ENCODE measurements at places on chromosomes 4 and X.

GRCh38 chrX:44952329-44953027 lies 79.5 kb downstream of the KDM6A start:
- no peak for DNase-seq

DNA sequence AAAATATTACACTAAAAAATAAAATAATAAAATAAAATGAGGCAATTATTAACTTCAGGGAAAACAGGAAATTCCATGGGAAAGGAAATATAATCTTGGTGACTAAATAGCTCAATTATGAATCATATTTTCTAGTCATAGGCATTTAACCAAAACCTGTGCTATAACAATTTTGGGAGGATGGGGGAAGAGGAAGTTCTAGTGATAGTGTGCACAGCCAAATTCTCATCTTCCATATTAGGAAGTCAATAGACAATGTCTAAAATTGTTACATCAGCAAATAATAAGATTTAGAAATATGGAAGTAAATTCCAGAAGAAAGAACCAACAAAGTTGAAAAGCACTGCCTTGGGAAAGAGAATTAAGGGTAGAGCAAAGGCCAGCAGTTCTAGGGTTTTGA lies 2.8 kb downstream of the AWAT2 start:
- no peak for DNase-seq

- no peak for DNase-seq
Measured at GRCh38 chr4:145554691-145555090, 64.5 kb upstream of the MMAA start.

GRCh38 chr4:152081024-152081423 lies 320.2 kb upstream of the GATB start:
- DNase-seq, result no peak

DNA sequence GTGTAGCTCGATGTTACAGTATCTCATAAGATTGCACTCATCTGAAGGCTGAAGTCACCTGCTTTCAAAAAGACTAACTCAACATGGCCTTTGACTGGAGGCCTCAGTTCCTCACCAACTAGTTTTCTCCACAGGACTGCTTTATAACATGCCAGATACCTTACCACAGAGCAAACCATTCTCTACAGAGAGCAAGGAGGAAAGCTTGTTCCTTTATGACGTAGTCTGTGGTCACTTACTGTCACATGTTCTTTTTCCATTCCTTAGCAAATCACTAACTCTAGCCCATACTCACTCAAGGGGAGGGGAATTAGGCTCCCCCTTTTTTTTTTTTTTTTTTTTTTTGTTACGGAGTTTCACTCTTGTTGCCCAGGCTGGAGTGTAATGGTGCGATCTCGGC lies 3.2 kb downstream of the THAP9 start:
- no peak for DNase-seq

DNA sequence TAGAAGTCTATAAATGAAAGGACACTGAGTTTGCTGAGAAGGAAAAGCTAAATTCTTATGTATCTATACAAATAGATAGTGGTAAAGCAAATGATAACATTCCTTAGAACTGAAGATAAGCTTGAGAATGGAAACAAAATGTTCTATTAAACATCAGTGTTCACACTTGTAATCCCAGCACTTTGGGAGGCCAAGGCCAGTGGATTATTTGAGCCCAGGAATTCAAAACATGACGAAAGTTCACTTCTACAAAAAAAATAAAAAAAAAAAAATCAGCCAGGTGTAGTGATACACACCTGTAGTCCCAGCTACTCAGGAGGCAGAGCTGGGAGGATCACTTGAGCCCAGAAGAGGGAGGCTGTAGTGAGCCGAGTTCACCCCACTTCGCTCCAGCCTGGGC lies 199.8 kb downstream of the COMMD8 start:
- no peak for DNase-seq

DNA sequence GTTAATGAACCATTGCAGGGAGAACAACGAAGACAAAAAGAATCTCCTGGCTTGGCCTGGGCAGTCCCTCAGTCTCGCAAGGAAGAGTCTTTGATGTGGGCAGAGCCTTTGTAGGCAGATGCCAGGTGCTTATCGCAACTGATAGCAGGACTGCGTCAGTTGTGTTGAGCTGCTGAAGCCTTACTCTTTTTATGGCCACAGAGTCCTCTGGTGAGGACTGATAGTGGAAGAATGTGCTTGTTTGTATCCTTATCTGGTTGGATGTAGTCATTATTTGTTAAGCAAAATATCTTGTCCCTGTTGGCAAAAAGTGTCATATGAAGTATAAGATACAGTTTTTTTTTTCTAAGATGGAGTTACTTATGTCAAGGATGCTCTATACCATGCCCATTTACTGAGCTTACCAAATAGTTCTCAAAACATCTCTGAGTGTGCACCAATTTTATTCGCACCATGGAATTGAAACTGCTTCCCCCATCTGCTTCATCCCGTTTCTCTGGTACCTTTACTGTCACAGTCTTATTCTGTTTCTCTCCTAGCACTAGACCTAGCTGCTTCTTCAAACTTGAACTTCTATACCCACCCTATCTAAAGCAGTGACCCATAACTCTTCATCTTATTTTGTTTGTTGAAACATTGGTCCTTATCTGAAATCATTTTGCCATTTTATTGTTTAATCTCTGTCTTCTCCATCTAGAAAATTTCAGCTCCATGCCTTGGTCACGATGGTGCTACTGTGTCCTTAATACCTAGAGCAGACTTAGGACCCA lies 47.0 kb upstream of the SPRY1 start:
- no peak for DNase-seq

GRCh38 chrX:74232859-74233258 lies 71.1 kb upstream of the ZCCHC13 start:
- no peak for DNase-seq

DNA sequence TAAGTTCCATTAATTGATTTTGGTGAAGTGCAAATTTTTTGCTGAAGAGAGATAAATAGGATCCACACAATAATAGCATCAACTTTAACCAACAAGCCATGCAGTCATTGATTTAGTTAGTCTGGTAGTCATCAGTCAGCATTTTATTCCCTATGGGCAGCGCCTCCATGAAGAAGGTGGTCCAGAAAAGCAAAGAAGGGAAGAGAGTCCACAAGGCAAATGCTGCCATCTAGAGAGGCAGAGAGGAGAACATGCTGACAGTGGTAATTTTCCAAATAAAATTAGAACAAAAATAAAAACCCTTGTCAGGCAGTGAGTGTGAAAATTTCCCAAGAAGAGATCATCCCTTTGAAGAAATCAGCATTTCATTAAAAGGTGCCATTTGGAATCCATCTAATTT lies 366.7 kb upstream of the FAM241A start:
- no peak for DNase-seq

DNA sequence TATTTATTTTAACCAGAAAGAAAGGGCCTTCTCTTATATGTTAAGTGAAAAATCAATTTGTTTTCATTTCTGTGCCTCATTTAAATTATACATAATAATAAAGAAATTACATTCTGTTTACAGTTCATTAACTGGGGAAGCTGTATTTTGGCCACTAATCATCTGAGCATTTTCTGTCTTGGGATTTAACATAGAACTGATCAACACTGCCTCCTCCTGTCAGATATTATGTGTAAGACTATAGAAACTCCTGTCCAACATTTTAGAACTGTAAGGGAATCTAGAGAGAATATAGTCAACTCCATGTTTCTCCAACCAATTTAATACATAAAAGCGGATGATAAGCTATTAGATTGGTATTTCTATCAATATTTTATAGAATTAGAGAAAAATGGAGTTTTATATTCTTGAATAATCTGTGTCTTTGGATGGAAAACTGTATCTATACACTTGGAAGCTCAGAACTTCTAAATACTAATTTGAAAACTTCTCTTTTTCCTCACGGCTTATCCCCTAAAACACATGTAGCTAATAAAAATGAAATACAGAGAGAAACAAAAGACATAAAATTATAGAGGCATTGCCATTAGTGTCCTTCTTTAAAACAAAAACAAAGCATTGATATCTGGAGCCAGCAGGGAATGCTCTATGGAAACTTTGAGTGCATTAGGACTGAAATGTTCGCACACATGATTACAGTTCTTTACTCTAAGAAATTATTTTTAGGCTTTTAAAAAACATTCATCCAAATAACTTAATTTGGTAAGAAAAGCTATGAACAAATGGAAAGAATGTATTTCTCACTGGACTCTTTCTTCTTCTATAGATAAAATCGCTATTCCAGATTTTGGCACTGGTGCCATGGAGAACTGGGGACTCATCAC lies 33.1 kb downstream of the ENPEP start:
- DNase-seq, result no peak

- no peak for DNase-seq
Measured at GRCh38 chr4:80990851-80991250, 39.7 kb upstream of the BMP3 start.

DNA sequence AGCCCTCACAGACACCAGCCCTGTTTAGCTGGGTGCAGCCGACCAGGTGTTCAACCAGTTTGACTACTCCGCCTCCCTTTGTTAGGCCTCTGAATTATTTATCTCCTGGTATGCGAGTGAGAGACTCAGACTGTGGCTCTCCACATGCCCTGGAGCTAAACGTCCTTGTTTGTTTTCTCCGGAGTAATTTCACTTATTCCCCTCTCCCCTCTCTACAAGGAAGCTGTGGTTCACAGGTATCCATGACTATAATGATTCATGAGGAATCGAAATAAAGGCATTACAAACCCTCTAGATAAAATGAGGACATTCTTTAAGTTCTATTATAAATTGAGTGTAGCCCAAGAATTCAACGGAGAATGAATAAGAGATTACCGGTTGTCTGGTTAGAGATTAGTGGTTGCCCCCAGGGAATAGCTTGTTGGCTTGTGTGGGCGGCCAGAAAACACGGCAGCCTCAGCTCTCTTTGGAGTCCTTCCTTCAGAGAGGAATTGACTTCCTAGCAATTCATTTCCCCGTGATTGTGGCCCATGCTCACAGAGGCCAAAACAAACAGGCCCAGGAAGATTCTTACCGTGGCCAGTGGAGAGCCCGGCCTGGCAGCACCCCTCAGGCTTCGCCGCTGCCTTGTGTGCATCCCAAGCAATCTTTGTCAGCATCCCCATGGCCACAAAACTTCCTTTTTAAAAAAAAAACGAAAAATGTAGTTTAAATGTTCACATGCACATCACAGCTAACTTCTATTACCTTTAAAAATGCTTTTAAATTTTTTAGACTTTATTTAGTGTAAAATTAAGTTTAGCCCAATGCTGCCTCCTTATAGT lies 60.2 kb upstream of the CBR4 start:
- DNase-seq, result peak; percentile 45

GRCh38 chrX:129754056-129755024 lies 15.6 kb downstream of the XPNPEP2 start:
- DNase-seq, result peak; percentile 1

DNA sequence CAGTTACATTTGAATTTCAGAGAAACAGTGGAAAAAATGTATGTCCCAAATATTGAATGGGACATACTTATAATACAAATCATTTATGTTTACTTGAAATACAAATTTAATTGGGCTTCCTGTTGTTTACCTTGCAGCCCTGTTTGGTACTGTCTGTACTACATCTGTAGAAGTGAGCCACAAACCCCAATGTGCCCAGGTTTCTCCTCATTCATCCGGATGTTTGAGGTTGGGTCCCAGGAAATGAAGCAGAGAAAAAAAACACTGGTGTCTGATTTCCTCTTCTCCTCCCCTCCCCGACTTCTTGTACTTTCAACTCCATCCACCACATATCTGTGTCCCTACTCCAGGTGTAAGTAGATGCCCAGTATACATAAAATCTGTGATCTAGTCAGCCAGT lies 27.1 kb upstream of the SCRG1 start:
- DNase-seq, result no peak

DNA sequence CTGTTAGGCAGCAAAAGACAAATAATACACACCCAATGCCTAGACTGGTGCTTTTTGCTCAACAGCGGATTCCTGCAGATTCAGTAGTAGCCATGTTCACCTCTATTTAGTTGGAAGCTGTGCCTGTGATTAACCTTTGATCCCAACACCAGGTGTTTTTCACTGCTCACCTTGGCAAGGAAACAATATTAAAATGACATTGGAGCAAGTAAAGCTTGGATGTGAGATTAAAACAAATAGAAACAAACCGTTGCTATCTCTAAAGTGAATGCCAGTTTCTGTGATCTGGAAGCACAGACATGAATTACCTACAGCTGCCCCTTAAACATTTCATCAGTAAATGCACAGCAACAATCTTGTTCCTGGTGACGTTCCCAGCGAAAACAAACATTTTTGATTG lies 35.7 kb downstream of the MAGEB17 start:
- no peak for DNase-seq

DNA sequence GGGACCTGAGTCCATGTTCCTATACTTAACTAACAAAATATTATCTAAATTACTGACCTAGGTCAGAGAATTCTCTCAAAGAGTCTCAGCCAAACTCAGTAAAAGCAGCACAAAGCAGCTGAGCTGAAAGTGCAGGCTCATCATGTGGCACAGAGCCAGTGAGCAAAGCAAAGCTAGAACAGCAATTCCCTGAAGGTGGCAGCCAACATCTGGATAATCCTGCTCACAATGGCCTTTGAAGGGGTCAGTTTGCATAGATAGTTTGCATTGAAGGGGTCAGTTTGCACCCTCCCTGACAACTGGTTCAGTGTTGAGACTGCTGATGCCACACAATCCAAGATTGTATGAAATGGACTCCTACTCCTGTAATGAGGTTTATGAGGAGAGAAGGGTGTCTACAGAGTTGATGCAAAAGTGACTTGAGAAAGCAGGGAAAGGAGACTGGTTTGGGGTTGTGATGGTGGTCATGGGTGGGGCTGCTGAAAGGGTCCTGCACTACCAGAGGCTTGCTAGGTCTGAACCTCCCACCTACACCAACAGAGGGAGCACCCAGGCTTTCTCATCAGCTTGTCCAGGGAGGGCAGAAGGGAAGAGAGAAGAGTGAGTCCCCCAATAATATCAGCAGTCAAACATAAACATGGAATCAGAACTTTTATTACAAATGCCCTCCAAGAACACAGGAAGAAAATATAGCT lies 39.7 kb downstream of the TRIM61 start:
- no peak for DNase-seq

DNA sequence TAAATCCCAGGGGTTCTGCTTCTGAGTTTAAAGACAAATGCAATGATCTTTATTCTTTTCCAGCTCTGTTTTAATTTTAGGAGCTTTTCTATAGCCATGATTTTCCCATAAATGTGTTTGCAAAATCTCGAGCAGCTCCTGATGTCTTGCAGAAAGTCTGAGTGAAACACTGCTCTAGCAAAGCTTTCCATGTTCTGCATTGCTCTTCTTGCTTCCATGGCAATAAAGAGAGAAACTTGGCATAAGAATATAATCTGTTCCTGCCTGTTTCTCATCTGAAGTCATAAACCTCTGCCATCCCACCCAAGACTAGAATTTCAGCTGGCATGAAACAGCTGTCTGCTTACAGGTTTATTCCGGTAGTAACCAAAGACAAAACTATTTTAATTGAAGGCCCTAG lies 254.5 kb downstream of the SPRY1 start:
- no peak for DNase-seq

- no peak for DNase-seq
Measured at GRCh38 chrX:133448512-133449076, 33.3 kb upstream of the GPC4 start.

GRCh38 chr4:149211876-149212275 lies 603.8 kb downstream of the IQCM start:
- no peak for DNase-seq

DNA sequence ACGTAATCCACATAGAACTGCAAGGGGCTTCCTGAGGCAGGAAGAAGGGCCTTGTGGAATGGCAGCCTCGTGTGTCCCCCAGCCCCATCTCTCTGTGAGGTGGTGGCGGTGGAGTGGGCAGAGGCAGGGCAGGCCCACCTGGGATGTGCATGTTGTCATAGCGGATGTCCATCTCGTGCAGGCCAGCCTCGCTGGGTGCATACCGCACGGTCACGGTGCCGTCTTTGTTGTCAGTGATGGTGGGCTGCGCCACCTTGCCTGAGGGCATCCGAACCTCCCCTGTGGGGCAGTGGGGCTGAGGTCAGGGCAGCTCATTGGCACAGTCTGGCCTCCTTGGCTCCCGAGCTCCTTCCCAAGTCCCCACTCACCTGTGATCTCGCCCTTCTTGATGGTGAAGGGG lies 20.4 kb downstream of the FLNA start:
- no peak for DNase-seq
